ENCODE measurements at places on chromosomes 6 and 20.

DNA sequence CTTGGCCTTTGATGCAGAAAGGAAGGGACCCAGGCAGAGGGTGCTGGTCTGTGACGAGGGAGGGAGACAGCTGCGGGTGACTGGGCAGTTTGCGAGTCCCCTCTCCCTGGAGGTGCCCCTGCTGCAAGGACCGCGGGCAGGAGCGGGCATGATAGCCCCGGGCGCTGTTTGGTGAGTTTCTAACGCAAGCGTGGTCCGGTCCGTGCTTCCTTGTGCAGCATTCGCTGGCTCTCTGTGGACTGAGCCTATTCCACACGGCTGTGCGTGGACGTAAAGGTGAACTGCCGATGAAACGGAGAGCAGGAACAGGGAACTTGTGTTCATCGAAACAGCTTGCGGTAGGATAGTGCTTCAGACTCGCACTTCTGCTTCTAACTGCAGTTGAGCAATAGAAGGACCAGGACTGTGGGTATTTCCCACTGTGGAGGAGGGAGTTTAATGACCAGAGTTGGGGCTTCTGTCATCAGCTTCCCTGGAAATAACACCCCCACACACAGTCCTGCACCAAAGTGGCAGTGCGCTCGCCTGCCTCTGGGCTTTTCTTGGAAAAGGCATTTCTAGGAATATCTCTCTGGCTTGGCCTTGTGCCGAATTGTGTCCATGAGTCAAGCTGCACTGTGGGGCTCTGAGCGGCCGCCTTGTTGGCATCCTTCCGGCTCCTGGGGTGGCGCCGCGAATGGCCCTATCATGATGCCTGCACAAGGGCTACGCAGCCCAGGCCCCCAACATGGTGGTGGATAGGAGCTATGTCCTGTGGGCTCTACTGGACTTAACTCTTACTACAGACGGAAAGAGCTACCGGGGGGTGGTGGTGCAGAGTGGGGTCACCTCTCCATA, 48.9 kb downstream of the DUSP22 start:
- DNase-seq = no peak

- DNase-seq = no peak
Measured at GRCh38 chr6:132604635-132605152, 15.2 kb upstream of the TAAR5 start.

- DNase-seq = no peak
Measured at GRCh38 chr6:100346828-100347227, 117.9 kb downstream of the SIM1 start.

- no peak for DNase-seq
Measured at GRCh38 chr6:148166339-148166968, 176.2 kb upstream of the SASH1 start.

- no peak for DNase-seq
Measured at GRCh38 chr6:123587838-123588545, 48.8 kb downstream of the TRDN start.

DNA sequence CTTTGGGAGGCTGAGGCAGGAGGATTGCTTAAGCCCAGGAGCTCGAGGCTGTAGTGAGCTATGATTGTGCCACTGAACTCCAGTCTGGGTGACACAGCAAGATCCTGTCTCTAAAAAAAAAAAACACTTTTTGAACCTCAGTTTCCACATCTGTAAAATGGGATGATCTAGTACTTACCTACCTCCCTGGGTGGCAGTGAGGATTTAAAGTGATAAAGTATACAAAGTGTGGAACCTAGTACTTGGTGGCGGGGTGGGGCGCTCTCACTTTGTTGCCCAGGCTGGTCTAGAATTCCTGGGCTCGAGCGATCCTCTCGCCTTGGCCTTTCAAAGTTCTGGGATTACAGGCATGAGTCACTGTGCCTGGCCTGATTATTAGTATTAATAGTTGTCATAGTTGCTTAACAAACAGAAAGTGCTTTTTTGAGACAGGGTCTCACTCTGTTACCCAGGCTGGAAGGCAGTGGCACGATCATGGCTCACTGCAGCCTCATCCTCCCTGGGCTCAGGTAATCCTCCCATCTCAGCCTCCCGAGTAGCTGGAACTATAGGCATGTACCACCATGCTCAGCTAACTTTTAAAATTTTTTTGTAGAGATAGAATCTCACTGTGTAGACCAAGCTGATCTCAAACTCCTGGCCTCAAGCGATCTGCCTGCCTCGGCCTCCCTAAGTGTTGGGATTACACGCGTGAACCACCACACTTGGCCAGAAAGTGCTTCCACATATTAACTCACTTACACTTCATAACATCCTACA, 7.0 kb upstream of the PLTP start:
- DNase-seq = no peak

DNA sequence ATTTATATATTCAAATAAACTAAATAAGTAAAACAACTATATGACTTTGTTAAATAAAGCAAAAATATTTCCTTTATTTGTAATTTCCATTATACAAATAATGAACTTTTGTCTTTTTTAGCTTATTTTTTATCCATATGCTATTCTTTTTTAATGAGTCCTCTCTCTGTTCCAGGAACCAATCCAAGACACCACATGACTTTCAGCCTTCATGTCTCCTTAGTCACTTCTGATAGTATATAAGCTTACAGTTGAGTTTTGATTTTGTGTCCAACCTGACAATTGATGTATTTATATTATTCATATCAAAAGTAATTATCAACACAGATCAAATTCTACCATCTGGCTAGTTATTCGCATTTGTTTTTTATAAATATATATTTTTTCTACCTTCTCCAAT, 582.3 kb upstream of the GJE1 start:
- no peak for DNase-seq

- no peak for DNase-seq
Measured at GRCh38 chr6:117613920-117614560, 11.7 kb upstream of the GOPC start.

DNA sequence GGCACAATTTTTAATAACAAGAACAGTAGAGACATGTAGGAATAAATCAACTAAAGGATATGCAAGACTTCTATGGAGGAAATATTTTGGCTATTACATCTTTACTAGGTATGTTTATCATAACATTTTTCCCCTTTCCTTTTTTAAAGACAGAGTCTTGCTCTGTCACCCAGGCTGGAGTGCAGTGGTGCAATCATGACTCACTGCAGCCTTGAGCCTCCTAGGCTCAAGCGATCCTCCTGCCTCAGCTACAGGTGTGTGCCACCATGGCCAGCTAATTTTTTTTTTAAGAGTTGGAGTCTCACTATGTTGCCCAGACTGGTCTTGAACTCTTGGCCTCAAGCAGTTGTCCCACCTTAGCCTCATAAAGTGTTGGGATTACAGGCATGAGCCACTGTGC, 37.0 kb downstream of the AKAP7 start:
- no peak for DNase-seq

- DNase-seq = no peak
Measured at GRCh38 chr6:27279513-27280063, 32.1 kb downstream of the PRSS16 start.

GRCh38 chr6:166143011-166143410, 24.6 kb downstream of the TBXT start:
- no peak for DNase-seq

DNA sequence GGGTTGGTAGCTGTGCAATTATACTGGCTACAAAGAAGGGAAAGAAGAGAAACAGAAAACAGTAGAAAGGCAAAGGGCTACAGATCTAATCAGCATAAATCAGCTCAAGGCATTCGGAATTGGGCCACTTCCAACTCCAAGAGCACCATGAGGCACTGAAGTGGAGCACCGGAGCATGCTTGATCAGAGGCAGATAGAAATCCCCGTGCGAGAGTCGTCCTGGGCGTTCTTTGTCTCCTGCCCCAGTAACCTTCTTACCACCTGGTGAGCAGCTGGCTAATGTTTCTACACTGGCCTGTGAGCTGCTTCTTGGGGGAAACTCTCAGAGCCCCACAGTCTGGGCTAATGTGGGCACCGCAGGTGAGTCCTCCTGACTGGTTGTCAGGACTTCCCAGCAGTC, 16.7 kb downstream of the NEDD9 start:
- no peak for DNase-seq

DNA sequence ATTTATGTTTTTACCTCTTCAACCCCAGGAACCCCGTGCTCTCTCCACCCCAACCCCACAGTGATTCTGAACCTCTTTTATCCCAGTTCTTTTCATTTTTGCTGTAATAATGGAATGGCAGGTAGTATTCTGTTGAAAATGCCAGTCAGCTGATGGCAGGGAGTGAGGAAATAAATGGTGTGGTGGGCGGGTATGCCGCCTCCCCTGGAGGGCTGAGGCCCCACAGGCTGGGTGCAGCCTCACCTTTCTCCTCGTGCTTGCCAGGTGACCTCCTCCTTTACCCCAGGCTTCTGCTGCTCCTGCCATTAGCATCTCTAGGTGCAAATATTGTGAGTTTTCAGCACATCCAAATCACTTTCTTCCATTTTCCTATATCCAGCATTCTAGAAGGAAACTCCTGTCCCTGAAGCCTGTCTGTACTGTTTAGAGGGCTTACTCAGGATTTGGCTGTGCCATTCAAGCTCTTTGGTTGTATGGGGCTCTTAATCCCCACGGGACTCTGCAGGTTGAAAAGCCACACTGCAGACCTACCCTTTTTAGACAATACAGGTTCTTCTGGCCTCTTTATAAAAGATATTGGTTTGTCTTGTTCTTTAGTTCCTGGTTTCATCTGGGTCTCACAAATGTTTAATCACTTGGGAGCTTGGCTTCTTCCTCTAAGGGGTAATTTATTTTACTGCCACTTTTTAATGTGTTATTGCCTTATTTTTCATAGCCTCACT, 201.8 kb downstream of the JARID2 start:
- no peak for DNase-seq
